Activated CD4-positive, CD25-positive, alpha-beta regulatory T cell treated with anti-CD3 and anti-CD28 coated beads, Interleukin-2, amount 50 U/mL, for 24 hours (primary cell): ENCODE measurements at places on chromosomes 16 and 17.

GRCh38 chr16:74558873-74559272 is 48.0 kb downstream of the GLG1 start:
- ATAC-seq = no peak

- ATAC-seq = no peak
These were observed 75.8 kb downstream of the ADAMTS18 start for GRCh38 chr16:77359065-77359502.

- ATAC-seq = no peak
These were observed 177.4 kb downstream of the FTO start for GRCh38 chr16:53881371-53881770.

GRCh38 chr17:71802663-71803062 is 318.2 kb upstream of the SOX9 start:
- no peak for ATAC-seq

DNA sequence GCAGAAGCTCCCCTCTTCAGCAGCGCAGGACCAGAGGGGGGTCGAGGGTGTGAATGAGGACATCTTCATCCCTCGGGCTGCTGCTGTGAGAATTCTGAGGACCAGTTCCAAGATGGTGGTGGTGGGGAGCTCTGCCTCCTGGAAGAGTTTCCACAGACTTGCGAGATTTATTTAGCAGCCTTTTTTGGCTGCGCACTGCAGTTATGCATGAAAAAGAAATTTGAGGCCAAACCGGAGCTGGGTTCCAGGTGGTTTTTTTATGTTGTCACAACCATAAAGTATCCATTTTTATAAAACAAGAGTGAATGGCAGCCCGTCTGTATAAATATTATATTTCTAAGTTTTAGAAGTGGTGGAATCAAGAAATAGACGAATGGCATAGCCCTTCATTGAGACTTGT is 76.9 kb upstream of the CLEC18A start:
- no peak for ATAC-seq

DNA sequence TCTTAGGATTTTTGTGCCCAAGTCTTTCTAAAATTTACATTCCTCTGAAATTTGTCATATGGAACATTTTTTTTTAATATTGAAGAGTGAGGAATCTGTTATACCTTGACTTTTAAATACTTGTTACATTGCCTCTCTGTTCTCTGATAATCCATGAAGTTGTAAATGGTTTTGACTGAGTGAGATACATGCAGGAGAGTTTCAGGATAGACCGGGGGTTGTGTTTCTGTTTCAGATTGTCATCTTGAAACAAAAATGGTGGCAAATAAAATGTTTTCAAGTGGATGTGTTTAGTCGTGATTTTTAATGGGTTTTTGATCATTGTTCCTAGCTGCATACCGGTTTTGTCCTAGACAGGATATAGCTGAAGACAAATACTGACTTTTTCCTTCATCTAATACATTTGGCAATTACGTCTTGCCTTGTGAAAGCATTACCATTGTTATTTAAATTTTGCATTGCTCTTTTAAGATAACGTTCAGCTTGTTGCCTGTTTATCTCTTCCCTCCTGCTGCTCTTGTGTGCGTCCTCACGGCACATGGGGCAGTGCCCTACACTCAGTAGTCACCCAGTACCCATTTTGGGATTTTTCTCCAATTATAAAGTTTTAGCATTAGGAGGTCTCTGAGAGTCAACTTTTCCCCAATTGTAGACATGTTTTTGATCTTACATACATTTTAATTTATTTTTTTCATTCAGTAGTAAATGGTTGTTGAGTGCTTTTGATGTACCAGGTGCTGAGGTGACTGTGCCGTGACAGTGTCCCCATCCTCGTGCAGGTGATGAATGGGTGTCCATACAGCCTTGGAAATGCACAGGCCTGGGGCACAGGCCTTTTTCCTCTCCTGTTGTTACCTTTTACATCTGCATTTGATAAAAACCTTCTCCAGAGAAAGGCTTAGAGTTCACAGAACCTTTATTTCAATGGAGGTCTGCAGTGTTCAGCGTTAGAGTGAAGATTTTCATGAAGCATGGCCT is 169.9 kb downstream of the MSI2 start:
- ATAC-seq = no peak

GRCh38 chr16:72501739-72502593 is 330.0 kb upstream of the PMFBP1 start:
- ATAC-seq = no peak

DNA sequence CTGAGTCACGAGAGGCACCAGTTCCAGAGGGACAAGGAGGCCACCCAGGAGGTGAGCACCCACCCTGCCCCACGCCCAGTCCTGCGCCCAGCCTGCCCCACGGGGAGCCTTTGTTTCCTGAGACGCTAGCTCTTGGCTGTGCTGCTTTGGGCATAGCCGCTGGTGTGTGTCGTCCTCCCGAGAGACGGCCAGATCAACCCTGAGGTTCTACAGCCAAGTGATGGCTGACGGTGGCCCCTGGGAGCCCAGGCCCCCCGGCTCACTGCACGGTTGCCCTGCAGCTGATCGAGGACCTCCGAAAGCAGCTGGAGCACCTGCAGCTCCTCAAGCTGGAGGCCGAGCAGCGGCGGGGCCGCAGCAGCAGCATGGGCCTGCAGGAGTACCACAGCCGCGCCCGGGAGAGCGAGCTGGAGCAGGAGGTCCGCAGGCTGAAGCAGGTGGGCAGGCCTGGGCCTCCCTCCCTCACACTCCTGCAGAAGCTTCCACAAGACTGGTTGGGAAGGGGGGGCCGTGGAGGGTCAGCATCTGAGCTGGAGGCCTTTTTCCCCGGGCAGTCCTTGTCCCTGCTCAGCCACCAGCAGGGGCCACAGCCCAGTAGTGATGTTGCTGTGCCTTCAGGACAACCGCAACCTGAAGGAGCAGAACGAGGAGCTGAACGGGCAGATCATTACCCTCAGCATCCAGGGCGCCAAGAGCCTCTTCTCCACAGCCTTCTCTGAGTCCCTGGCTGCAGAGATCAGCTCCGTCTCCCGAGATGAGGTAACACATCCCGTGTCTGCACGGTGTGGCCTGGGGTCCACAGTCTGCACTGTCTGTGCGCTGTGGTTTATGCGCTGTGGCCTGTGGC is 7.4 kb upstream of the CAPN15 start:
- ATAC-seq = no peak

DNA sequence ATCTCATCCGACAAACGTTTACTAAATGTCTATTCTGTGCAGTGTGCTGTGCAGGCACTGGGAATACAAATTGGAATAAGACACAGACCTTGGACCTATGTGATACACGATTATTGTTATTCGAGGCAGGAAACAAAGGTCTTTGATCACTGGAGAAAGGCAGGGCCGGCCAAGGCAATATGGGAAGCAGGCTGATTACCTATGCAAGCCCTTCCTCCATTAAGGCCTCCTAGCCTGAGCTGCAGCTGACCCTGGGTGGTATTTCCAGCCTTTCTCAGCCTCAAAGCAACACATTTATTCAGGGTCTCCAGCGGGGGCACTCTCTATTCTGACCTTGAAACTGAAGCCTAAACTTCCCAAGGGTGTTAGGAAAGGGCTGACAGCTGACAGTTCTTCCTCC is 13.4 kb downstream of the ST6GALNAC1 start:
- ATAC-seq = no peak

- no peak for ATAC-seq
These were observed 35.8 kb downstream of the AMFR start for GRCh38 chr16:56389554-56389953.

DNA sequence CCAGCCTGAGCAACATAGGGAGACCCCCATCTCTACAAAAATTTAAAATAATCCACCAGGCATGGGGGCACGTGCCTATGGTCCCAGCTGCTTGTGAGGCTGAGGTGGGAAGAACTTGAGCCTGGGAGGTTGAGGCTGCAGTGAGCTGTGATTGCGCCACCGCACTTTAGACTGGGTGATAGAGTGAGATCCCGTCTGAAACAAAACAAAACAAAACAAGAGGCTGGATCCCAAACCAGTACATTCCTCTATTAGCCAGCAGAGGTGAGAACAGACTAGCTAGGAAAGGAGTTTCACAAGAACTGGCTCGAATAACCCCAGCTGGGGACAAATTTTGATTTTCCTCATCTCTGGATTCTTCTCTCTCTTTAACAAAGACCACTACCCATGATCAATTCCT is 366.7 kb upstream of the ZFHX3 start:
- ATAC-seq = no peak

DNA sequence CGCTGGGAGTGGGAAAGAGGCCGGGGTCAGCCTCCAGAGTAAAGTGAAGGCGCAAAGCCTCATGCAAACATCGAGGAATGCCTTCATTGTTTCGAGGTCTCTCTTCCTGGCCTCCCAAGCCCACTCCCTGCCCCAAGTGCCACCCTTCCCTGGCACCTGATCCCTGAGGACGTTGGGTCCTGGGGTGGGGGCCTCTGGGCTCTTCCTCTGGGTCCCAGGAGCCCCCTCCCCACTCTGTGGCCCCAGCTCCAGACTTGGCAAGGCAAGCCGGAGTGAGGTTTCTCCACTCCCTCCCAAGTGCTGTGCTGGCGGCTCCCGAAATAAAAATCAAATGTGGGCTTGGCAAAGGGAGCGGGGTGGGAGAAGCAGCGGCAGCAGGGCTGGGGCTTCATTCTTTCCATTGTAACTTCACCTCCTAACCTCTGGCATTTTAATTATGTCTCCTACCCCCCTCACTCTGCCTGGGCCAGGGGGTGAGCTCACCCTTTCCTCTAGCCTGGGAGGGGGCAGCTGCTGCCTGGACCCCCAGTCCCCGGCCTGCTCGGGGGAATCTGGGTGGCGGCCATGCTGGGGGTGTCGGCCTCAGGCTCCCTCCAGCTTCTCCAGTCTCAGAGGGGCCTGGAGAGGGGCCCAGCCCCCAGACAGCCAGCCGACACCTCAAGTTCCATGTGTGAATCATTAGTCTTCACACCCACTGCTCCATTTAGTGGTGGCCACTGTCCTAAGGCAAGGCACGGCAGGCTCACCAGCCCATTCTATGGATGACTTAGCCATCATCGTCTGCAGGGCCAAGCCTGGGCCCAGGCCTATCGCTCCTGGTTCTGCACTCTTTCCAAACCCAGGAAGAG is 14.6 kb upstream of the TMEM92 start:
- no peak for ATAC-seq

DNA sequence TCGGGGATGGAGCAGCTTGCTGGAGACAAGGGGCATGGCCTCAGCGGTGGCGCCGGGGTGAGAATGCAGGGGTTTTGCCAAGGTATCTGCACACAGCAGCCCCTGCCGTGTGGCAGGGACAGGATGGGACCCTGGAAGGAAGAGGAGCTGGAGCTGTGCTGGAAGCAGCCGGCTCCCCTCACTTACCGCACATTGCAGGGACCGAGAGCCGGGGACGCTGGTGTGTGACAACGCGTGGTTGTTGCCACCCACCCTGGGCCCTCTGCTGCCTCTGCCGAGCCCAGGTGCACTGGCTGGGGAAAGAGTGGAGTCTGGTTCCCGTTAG is 3.0 kb downstream of the NUBP2 start:
- ATAC-seq = no peak
